Left renal pelvis (tissue), 4 donors: ENCODE measurements at places on chromosomes 6 and 20.

- DNase-seq = no peak
Observed at GRCh38 chr6:72132427-72132826, 246.1 kb downstream of the RIMS1 start.

- no peak for DNase-seq
Observed at GRCh38 chr6:3693831-3694230, 57.7 kb downstream of the PXDC1 start.

GRCh38 chr20:8639112-8639778 lies 429.6 kb upstream of the PLCB4 start:
- no peak for DNase-seq

- no peak for DNase-seq
Observed at GRCh38 chr6:30915591-30915946, 1.5 kb downstream of the VARS2 start.

GRCh38 chr6:32047855-32048766 lies 9.9 kb downstream of the CYP21A2 start:
- no peak for DNase-seq

DNA sequence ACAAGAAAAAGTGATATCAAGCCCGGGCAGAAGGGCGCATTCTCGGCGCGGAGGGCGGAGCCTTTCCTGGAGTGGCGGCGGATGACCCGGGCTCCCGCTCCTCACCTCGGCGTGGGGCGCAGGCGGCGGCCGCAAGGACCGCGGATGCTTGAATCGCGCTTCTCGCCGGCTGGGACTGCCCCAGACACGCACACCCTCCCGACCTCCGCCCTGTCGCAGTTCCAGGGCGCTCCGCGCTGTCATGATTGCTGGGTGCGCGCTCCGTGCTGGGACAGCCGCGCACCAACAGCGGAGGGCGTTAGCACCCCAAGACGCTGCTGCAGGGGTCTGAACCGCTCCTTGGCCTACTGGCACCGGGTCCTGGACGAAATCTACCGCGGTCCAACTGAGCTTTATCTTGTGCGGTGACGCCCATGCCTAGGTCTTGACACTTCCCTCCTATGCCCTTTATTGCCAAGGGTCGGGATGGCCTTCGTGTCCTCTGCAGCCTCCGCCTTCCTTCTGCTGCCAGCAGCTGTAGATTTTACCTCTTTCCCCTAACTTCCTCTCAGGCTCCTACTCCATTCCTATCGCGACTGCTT lies 43.3 kb downstream of the IRAK1BP1 start:
- DNase-seq = no peak

- no peak for DNase-seq
Observed at GRCh38 chr6:116036075-116036773, 24.5 kb downstream of the FRK start.

DNA sequence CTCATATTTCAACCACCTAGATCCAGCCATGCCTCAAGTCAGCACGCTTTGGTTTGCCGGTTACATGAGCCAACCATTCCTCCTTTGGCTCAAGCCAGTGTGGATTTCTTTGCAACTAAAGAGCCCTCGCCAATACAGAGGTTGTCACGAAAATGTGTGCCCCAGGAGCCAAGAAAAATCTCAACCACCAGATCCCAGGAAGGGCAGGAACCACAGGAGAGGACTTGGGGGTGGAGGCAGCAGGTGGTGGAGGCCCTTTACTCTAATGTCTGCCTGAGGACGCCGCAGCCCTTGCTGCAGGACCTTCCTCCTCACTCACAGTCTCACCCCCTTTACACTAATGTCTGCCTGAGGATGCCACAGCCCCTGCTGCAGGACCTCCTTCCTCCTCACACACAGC lies 144.8 kb upstream of the PHACTR3 start:
- DNase-seq = no peak

- no peak for DNase-seq
Observed at GRCh38 chr6:30819297-30819917, 64.9 kb upstream of the DDR1 start.

DNA sequence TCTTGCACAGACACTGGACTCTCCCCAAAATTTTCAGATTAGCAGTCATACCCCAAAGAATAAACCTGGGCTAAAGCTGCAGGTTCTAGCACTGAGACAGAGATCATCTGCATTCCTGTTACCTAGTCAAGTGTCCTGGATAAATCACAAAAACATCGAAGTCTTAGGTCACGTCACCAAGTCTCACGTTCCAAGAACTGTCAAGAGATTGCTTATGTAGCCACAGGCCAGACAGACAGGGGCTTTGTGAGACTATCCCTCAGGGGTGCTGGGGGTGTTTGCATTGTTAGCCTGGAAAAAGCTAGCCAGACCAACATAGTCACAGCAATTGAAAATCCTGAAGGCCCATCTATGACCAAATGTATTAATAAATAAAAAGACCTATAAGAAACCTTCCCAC lies 243.1 kb upstream of the PREP start:
- DNase-seq = no peak

DNA sequence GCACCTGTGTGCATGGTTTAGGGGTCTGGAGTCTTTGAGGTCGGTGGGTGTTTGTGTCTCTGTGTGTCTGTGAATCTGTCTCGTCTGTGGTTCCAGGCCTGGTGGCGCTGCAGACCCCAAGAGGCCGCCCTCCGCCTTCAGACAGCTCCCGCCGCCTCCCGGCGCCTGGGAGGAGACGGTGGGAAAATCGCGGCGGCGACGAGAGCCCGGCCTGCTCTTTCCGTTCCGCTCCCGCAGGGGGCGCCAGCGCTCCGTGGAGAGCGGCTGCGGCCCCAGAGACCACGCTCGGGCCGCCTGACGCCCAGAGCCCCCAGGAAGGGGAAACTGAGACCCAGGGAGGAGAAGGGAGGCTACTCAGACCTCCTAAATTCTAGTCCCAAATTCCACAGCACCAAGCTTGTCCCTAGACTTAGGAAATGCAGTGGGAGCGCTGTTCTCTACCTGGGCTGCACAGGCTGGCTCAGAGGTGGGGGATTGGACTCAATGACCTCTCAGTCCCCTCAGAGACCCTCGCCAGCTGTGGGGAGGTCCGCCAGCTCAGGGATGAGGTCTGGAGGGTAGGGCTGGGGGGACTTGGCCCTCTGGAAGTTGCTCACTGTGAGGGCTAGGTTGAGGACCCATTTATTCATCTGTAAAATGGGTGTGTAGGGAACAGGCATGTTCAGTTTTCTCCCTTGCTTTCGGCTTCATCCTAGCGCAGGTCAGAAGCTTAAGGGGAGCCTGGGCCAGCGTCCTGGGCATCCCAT lies 36.9 kb upstream of the BLCAP start:
- DNase-seq = no peak

DNA sequence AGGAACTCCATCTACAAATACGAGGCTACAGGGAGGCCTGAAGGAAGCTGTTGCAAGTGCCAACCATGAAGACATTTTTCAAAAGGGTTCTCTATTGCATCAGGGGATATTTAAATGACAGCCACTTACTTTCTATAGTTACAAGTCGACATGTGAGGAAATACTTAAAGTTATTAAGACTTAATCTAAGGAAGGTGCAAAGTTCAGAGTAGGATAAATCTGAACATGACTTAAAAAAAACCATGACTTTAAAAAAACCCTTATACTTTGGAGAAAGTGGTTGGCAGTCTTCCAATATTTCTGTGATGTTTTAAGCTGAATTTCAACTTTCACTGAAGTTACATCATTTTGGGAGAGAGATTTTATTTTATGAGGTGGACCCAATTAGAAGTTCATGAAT lies 56.3 kb upstream of the EMILIN3 start:
- DNase-seq = no peak

DNA sequence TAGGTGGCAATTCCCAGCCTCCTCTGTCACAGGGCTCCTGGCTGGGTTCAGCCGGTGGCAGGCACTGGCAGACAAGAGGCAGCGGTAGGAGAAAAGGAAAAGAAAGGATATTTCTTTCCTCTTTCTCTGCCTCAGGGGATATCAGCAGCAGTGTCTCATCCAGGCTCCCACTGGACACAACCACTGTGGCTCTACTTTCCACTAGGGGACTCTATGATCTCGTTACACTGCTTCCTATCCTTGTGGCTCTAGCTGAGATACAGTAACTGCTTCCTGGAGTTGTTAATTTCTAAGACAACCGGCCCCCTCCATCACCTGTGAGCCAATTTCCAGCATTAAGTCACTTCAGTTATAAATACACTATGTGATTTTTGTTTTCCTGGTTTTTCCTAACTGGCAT lies 102.0 kb upstream of the LRFN2 start:
- no peak for DNase-seq

- DNase-seq = no peak
Observed at GRCh38 chr6:63819831-63820230, 184.2 kb downstream of the PHF3 start.

GRCh38 chr6:161400671-161401070 lies 126.8 kb upstream of the AGPAT4 start:
- DNase-seq = no peak
